ENCODE measurements at places on chromosomes 4 and X.

- no peak for DNase-seq
These were observed 548.7 kb downstream of the DACH2 start for GRCh38 chrX:86696951-86697350.

DNA sequence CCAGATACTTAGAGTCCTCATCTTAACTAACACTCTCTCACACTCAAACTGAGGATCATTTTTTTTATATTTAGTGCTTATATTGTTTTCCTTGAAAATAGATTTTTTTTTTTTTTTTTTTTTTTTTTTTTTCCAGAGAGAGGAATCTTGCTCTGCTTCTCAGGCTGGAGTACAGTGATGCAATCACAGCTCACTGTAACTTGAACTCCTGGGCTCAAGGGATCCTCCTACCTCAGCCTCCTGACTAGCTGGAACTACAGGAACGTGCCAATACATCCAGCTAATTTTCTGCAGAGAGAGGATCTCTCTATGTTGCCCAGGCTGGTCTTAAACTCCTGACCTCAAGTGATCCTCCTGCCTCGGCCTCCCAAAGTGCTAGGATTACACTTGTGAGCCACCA lies 650.3 kb upstream of the ATOH1 start:
- no peak for DNase-seq

DNA sequence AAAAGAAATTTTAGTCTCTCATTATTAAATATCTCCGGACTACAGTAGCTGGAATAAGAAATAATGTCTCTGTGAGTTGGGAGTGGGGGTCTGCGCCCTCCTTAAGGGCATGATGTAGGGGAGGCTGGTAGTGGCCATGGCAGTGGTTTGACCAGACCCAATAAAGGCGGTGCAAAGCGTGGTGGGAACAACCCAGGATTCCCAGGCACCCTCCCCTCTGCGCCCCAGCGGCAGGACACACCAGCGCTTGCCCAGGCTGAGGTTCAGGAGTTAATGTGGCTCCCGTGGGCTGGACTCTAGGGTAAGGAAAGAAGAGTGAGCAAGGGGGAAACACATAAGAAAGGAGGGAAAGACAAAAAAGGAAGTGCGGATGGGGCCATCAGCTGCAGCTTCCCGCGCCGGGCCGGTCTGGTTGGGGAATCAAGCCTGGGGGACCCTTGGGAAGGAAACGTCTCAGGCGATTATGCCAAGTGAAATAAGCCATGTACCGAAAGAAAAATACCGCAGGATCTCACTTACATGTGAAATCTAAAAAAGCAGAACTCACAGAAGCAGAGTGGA lies 157.5 kb upstream of the SMIM31 start:
- no peak for DNase-seq

DNA sequence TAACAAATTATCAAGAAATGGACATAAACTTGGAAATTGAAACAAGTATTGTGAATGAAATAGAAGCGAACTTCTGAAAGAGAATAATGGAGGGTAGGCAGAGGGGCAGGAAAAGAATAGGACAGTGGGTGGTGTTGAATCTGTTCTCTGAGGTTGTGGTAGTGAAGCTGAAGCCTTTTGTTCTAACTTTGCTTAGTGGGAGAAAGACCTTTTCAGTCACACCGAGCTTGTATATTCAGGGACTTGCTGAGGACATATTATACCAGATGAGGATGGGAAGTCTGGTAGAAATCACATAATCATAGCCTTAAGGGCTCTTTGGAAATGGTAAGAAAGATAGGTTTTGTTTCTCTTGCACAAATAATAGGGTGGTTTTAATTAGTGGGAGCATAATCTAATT lies 115.4 kb upstream of the NDST4 start:
- DNase-seq = no peak

- DNase-seq = no peak
These were observed 12.1 kb upstream of the PLAC1 start for GRCh38 chrX:134670134-134670924.

DNA sequence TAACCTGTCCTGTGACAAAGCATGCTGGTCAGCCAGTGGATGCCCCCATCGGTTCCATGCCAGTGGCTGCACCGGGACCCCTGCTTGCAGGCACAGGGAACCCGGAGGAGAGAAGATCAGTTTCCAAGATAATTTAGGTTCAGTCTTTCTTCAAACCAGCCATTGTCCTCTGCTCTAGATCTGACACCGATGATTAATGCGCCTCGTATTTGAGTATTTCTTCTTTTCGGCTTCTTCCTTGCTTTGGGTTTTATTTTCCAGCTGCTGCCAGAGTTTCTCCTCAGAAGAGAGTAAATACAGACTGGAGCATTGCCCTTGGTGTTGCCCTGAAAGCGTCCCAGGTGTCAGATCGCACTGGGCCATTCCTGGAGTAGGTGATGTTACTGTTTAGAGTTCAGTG lies 19.2 kb upstream of the BCOR start:
- DNase-seq = no peak

GRCh38 chrX:97845451-97845850 lies 961.7 kb downstream of the RPA4 start:
- DNase-seq = no peak

DNA sequence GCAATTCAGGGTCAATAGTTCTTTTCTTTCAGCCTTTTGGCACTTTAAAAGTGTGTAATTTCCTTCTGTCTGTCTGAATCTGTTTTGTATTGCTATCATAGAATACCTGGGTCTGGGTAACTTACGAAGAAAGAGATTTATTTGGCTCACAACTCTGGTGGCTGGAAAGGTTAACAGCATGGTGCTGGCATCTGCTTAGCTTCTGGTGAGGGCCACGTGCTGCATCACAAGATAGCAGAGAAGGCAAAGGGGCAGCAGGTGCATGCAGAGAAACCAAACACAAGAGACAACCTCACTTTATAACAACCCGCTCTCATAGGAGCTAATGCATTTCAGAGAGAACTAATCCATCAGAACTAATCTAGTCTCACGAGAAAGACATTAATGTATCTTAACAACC lies 18.8 kb downstream of the RGN start:
- DNase-seq = no peak

DNA sequence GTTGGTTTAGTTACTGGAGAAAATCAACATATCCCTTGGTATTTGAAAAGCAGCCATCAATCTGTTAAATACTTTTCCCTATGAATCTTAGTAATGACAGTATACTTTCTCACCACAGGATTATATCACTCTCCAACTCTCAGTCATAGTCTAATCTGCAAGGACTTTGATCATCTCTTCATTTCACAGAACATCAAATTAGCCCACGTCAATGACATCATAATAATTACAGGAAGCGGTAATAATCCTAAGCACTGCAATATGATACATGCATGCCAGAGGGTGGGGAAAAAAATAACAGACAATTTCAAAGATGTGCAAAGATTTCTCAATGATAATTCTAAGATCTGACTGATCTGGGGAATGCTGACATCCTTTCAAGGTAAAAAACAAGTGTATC lies 404.1 kb downstream of the GPM6A start:
- no peak for DNase-seq

GRCh38 chr4:153486281-153487151 lies 20.4 kb downstream of the TMEM131L start:
- no peak for DNase-seq

- DNase-seq = no peak
These were observed 639.6 kb downstream of the IQCM start for GRCh38 chr4:149176039-149176438.

DNA sequence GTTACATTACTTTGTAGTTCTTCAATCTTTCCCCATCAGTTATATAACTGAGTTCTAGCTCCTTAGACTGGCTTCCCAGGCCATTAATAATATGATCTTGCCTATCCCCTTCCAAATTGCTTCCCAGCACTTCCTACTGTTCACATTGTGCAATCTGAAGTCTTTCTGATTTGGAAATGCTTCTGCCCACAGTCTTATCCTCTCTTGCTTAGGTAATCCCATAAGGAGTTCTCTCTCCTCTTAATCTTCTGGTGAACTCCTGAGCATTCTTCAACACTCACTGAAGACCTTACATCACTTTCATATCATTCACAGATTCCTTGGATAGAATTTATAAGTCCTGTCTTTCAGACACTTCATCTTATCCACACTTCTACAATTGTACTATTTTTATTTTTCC lies 132.7 kb upstream of the TTC29 start:
- no peak for DNase-seq

DNA sequence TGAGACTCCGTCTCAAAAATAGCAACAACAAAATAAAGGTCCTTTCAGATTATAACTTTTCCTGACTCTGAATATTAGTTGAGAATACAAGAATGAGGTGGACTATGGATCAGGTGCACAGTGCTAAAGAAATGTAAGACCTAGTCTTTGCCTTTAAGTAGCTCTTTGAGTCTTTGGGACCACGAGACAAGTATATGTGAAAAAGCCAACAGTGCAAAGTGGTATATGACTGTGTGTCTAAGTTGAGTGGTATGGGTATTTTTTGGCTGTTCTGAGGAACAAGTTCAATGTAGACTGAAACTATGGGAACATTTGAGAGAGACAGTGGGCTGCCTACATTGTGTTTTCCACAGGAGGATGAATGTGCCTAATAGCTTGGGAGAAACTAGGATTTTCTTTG lies 2.8 kb downstream of the GAB1 start:
- no peak for DNase-seq

DNA sequence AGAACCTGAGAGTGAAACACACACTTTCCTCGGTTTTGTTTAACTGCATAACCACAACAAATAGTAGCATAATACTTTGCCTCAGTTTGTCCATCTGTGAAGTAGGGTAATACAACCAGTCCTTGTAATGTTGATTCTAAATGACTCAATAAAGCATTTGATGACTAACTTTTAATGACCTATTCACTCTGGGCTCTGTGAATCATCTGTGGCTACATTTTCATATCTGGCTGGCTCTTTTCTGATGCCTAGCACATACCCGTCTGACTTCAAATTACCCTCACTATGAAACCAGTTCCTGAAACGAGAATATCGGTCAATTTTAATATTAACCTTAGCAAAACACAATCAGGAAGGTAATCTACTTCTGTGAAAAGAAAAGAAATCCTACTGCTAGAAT lies 151.0 kb downstream of the SH2D1A start:
- no peak for DNase-seq

- DNase-seq = no peak
These were observed 135.8 kb upstream of the FRG1 start for GRCh38 chr4:189804894-189805293.

DNA sequence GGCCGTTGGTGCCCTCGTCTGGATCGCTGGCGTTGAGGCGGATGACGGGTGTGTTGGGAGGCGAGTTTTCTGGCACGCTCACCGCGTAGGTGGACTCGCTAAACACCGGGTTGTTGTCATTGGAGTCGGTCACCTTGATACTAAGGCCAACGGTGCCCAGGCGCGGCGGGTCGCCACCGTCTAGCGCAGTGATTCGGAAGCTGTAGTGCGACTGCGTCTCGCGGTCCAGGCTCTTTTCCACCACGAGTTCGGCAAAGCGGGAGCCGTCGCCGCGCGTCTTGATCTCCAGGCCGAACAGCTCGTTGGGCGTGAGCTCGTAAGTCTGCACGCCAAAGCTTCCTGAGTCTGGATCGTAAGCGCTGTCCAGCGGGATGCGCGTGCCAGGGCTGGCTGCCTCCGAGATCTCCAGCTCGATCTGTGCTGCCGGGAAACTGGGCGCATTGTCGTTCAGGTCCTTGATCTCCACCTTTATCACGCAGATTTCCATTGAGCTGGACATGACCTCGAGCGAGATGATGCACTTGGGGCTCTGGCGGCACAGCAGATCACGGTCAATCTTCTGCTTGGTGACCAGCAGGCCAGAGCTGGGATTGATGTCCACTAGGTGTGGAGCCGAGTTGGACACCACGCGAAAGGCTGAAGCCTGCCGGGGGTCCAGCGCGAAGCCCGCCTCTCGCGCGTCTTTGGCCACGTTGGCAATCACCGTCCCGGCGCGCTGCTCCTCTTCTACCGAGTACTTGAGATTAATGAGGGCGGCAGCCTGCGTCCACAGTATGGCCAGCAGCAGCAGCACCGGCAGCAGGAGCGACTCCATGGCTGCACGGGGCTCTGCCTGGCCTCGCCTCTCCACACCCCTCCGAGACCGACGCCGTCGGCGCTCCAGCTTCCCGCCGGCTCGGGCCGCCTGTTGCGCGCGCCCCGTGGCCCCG lies 2.0 kb downstream of the PCDH19 start:
- DNase-seq = no peak

DNA sequence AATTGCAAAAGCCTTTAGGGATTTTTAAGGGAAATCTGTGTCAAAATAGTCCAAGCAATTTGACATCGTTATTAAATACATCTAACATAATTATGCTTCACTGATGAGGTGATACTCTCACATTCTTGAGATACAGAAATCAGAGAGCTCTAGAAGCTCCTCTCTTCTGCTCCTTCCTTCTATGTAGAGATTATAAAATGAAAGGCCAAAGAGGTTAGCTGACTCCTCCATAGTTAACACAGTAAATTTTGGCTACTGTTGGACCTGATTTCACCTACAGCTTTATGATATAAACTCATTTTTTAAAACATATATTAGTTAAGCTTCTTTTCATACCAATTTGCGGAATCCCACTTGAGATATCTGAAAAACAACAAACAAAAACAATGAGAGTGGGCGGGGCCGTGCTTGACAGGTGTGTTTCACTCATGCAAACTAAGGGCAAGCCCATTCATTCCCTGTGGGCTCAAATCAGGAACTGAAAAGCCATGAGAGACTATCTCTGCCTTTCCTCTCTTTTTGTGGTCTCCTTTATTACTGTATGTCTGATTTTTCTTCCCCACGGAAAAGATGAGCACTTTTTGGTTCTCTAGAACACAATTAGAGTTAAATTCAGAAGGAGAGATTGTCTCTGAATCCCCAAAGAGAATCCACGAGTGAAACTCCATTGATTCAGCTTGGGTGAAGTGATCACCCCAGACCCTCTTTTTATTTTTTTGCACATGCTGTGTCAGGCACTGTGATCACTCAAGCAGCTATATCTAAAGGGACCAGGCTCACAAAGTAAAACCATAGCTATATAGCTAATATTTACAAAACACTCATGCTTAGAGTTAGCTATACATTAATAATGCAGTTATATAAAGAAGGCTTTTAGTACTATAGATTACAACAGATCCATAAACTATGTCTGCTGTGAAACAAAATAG lies 566.3 kb downstream of the IL15 start:
- DNase-seq = no peak

GRCh38 chr4:164937576-164938270 lies 39.7 kb downstream of the TRIM61 start:
- DNase-seq = no peak
